NCI-H226 (cell line): ENCODE measurements at places on chromosomes 1 and 21.

DNA sequence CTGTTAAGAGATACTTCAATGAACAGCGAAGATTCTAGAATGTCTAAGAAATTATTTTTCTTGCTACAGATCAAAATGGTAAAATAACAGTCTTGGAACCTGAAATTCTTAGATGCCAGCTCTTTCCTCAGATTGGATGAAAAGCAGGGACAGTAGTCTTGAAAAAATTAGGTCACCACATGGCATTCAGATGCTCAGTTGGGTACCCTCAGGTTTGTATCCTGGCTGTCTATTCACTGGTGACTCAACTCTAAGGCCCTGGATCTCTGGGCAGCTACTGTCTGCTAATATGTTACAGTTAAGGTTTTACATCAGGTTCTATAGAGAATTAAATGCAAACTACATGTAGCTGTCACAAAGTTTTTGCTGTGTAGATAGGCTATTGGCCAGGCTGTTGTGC lies 528.9 kb upstream of the ADAMTS5 start:
- DNase-seq: no peak

DNA sequence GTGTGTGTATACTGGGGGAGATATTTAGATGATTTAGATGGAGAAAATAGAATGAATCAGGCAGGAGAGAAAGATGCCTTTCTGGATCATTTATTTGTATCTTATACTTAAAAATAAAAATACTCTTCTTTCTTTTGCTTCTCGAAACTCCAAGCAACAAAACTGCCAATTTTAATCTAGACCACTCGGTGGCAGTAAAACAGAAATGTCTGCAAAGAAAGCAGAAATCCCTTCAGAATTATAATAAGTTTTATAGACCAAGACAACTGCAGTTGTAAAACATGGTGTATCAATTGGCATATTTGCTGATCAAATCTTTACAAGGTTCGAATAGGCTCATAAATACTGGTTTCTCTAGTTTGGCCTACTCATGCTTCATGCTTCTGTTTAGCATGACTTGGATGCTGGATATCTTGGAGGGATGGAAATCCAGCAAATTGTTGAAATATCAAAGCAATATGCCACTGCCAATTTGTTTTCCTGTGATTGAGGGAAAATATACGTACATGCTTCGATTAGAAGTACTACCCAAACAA lies 15.1 kb upstream of the C1orf87 start:
- no peak for DNase-seq

GRCh38 chr1:73659136-73659535 lies 538.8 kb downstream of the LRRIQ3 start:
- DNase-seq: no peak

GRCh38 chr1:218367118-218367517 lies 22.0 kb downstream of the TGFB2 start:
- no peak for DNase-seq

DNA sequence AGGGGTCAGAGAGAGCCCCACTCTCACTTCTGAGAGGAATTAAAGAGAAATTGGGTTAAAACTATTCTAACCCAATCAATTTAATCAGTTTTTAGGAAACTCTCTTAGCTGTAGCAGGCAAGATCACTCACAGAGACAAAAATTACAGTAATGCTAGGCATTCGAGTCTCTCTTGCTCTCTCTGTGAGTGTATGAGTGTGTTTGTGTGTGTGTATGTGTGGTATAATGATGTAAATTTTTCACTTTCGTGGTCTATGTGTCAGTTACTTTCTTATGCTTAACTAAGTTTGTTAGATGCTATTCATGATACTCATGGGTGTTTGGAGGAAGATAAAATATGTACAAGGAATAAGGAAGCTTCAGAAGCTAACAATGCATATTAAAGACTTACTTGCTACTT lies 131.3 kb downstream of the FASLG start:
- no peak for DNase-seq

GRCh38 chr1:204830747-204831146 lies 39.9 kb upstream of the NFASC start:
- no peak for DNase-seq

- DNase-seq: no peak
These were observed 282.6 kb downstream of the MRPL39 start for GRCh38 chr21:25324666-25325065.

GRCh38 chr1:212518188-212519054 lies 85.7 kb downstream of the NENF start:
- DNase-seq: no peak

DNA sequence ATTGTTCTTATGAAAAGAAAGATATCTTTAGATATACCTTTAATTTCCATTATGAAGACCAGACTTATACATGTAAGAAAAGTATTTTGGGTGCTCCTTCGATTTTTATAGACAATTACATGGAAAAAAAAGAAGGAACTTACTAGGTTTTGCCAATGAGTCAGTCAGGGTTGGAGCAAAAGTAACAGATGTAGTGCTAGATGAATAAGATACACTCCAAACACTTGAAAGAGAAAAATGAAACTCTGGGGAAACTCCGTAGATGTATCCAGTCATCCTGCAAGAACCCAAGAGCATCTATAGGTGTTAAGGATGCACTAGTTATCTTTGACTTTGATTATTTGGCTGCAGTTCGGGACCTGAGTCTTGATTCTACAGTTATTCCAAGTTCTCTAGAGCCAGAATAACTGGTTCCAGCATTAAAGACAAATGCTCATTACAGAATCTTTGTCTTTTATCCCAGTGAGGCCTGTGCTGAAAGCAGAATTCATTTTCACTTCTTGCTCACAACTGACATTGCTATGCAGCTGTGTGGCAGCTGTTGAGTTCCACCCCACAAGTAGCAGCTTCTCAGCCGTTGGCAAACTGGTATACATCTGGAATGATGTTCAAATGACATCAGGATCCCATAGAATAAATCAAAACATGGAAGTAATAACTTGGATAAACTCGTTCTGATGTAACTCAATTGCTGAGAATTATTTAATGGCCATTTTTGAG lies 326.1 kb downstream of the ASTN1 start:
- DNase-seq: no peak

GRCh38 chr21:30257773-30258172 lies 25.0 kb downstream of the KRTAP24-1 start:
- peak; percentile 18 for DNase-seq

DNA sequence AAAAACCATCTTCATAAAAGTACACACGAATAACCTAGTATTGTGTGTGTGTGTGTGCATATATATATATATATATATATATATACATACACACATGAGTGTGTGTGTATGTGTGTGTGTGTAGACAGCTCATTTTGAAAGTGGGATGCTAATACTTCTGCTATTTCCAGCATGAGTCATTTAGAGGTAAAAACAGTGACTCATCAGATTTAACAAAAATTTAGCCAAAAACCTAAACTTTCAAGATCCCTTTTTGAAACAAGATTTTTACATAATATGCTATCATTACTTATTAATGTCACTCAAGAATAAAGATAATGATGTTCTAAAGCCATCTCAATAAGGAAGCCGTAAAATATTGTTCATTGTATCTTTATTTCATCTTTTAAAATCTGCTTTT lies 35.6 kb upstream of the ADGRL4 start:
- DNase-seq: peak; percentile 57

DNA sequence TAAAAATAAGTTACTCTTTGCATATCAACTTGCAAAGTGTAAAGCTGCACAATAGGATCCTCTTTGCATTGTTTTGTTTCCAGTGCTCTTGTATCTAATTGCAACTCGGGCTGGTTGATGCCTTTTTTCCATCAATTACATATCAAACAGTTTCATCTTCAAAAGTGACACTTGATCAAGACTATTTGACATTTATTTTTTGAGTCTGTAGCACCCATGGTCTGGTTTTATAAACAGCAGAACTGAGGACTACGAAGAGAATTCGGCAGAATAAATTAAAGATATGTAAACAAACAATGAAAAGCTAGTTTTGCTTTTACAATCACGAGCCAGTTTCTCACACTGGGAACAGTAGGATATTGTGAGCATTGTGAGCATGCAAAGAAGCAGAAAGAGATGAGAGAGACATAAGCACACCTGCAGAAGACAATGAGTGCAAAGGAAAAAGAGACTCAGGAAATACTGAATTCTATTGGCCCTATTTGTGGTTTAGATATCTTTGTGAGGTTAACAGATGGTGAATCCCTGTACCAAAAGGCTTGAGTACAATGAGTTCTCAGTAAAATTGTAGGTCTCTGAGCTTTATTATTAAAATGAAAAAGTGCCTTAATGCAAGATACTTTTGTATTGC lies 45.4 kb downstream of the RPL5 start:
- no peak for DNase-seq

DNA sequence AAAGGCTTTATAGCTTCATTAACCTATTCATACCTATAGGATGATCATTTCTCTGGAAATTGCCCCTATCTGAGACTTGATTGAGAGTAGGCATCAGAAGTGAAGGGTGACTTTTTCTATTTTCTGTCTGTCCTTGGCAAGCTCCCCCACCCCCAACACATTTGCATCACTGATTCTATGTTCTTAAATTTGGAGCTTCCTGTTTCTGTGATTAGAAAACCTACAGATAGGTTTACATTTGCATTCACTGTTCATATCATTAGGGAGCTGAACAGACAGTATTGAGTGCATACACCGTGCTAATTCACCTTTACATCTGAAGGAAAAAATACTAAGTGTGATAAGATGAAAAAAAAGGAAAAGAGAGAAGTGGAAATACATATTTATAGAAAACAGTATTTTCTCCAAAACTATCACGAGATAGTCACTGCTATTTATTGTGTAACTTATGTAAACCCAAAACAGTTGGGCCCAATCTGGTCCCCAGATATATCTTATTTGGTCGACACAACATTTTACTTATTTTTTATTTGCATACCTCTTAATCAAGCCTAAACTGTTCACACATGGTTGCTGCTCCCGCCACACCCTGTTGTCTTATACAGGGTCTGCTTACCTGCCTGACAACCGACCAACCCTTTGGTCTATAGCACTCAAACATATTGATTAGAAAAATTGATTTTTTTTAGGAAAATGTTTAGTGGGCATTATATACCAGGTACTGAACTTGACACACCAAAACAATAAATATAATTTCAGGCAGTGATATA lies 218.8 kb downstream of the NTNG1 start:
- no peak for DNase-seq

DNA sequence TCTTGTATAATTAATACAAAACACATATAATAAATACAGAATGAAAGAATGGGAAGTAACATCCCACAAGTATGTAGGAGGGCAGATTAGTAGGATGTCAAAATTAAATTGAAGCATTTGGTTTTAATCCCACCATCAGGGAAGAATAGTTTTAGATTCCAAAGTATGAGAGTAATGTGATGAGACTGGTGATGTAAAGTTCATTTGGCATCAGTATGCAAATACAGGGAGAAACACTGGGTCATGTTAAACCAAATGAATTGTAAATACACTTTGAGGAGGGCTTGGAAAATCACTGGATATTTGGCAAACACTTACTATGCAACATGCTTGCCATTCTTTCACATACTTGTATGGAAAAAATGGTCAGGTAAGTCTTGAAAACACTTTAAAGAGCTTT lies 358.8 kb downstream of the DPYD start:
- no peak for DNase-seq

- no peak for DNase-seq
These were observed 4.7 kb upstream of the CAPZB start for GRCh38 chr1:19489996-19490395.

DNA sequence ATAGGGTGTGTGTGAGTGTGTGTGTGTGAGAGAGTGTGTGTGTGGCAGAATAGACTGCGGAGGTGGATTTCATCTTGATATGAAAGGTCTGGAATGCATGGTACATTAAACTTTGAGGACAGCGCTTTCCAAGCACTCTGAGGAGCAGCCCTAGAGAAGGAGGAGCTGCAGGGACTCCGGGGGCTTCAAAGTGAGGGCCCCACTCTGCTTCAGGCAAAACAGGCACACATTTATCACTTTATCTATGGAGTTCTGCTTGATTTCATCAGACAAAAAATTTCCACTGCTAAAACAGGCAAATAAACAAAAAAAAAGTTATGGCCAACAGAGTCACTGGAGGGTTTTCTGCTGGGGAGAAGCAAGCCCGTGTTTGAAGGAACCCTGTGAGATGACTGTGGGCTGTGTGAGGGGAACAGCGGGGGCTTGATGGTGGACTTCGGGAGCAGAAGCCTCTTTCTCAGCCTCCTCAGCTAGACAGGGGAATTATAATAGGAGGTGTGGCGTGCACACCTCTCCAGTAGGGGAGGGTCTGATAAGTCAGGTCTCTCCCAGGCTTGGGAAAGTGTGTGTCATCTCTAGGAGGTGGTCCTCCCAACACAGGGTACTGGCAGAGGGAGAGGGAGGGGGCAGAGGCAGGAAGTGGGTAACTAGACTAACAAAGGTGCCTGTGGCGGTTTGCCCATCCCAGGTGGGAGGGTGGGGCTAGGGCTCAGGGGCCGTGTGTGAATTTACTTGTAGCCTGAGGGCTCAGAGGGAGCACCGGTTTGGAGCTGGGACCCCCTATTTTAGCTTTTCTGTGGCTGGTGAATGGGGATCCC lies 18.3 kb upstream of the HDAC1 start:
- DNase-seq: peak; percentile 69
